ENCODE measurements at places on chromosomes 3 and 15.

- DNase-seq = no peak
Observed at GRCh38 chr3:77267589-77267988, 227.7 kb downstream of the ROBO2 start.

DNA sequence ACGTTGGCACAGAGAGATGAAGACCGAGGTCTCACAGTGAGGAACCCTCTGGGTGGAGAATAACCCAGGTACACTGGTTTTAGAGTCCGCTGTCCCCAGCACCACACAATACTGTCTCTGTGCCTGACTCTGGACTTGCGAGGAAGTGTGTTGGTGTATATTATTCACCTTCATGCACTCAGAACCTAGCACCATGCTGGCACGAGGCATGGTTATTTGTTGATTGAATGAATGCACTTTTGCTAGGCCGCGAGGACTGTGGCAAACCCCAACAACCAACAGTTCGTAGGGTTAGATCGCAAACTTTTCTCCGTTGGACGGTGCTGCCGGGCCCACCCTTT, 484 bp upstream of the C3orf52 start:
- no peak for DNase-seq

DNA sequence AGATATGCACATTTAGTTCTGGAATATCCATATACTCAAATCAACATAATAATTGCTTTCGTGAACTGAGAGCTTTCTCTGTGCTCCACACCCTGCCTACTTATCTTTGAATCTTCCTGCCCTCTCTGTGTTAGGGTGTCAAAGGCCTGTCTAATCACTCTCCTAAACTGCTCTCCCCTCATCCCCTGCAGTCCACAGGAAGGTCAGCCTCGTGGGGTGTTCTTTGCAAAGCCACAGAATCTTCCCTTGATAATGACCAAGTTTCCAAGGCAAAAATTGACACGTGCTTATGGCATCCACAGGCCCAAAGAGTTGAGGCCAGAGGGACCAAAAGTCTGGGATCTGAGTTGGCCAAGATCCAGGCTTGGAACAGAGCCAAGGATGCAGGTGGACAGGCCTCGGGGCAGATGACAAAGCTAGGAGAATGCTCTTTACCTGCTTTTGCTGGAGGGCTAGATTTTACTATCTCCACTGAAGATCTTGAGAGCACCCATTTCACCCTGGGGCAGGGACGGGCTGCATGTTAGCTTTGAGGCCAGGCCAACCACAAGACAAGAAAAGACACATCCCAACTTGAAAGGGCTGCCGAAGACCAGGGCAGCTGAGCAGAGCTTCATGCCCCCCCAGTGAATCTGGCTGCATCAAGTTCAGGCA, 20.4 kb downstream of the BHLHE40 start:
- no peak for DNase-seq

- no peak for DNase-seq
Observed at GRCh38 chr3:38519000-38519399, 22.9 kb downstream of the EXOG start.

DNA sequence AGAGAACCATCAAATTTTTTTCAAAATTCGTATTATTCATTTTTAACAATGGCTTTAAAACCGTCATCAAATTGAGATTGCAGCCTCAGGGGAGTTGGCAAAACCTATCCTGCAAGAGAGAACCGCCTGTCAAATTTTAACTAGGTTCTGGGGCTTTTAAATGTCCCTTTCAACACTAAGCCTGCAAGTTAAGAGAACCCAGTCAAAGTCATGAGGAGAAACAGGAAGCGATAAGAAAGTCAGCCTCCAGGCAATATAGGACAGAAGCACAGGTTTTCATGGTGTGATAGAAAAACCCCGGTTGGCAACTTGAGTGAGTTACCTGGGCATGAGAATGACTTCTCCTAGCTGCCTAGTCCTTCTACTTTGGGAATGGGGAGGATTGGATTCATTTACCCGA, 59.8 kb downstream of the CPNE4 start:
- no peak for DNase-seq

DNA sequence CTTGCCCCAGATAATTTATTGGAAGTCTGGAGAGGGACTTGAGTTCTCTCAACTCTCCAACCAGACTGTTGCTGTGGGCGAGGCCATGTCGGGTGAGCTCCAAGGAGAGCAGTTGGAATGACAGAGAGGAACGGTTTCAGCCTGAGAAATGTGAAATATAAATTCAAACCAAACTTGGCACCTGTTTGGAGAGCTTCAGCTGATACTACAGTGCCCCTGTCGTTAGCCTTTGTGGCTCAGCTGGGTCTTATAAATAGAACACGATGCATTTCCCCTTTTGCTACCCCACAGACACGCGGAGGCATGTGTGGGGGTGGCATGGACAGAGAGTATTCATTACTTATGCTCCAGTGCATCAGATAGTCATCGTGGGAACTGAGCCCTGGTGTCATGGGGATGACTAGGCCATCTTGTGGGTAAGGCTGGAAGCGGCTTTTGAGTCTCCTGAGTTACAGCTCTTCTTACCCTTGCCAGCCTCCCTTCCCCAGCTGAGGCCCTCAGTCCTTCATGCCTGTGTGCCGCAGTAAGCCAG, 15.6 kb downstream of the SMAD3 start:
- DNase-seq = no peak

DNA sequence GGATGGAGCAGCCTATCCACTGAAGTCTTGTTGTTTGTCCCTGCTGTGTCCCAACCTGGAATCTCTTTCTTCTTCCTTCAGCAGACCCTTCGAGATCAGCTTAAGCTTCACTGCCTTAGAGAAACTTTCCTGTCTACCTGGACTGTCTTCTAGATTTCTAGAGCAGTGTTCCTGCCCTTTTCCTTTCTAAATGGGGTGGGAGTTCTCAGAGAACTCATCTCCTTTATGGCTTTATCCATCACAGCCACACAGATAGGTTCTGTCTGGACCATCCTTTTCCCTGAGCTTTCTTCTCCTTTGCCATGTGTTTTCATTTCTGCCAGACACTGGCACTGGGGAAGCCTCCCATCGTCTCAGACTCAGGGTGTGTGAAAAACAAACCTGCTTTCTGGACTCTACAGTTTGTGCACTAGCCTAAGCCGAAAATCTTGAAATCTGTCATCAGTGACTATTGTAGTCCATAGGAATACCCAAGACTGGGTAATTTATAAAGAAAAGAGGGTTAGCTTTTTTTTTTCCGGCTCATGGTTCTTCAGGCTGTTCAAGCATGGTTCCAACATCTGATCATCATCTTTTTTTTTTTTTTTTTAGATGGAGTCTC, 177.5 kb downstream of the PGPEP1L start:
- no peak for DNase-seq

DNA sequence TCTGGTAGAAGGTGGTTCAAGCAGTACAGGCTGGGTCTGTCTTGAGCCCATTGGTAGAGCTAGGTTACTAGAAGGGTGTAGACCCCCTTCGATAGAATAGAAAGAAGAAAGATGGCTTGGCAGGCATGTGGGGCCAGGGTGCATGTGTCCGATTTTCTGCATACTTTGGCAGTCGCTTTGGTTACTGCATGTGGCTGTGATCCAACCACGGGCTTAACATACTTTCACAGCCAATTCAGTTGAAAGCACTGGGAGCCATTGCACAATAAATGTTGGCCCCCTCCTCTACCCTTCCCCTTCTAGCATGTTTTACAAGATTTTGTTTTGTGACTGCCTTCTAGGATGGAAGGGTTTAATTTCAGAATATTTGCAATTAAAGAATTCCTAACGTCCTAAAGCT, 7.2 kb downstream of the ARID3B start:
- no peak for DNase-seq

DNA sequence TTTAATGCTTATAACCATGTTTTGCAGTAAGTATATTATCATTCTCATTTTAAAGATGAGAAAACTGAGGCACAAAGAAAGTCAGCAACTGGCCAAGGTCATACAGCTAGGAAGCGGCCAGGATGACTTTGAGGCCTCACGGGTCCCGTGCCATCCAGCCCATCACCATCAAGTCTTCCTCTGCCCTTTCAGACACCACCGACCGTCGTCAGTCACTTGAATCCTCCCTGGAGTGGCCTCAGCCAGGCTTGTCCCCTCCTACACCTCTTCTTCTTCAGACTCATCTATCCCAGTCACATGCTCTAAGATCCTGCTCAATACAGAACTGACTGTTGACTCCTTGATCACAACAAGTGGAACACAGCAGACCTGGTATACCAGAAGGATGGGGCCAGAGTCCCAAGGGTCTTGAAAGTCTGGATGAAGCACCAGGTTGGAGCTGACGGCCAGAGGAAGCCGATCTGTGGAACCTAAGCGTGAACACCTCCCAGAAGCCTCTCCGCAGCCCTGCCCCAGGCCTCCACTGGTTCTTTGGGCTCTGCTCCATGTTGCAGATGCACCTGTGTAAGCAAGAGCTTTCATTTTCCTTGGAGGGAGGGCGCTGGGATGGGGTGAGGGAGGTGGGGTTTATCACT, 22.1 kb downstream of the ITGA11 start:
- DNase-seq = no peak

DNA sequence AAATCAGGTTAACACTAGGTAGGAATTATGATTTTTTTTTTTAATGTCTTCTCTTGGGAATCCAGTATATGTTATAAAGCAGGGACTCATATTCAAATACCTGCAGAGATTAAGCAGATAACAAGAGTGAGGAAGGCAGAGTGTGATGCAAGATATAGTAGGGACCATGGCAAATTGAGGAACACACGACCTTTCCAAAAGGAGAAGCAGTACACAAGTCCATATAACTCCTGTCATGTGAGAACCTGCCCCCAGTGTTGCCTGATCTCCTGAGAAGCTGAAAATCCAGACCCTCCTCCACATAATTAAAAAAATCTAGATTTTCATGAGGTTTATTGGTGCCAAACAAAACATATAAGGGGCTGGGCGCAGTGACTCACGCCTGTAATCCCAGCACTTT, 3.6 kb downstream of the RFC4 start:
- no peak for DNase-seq

DNA sequence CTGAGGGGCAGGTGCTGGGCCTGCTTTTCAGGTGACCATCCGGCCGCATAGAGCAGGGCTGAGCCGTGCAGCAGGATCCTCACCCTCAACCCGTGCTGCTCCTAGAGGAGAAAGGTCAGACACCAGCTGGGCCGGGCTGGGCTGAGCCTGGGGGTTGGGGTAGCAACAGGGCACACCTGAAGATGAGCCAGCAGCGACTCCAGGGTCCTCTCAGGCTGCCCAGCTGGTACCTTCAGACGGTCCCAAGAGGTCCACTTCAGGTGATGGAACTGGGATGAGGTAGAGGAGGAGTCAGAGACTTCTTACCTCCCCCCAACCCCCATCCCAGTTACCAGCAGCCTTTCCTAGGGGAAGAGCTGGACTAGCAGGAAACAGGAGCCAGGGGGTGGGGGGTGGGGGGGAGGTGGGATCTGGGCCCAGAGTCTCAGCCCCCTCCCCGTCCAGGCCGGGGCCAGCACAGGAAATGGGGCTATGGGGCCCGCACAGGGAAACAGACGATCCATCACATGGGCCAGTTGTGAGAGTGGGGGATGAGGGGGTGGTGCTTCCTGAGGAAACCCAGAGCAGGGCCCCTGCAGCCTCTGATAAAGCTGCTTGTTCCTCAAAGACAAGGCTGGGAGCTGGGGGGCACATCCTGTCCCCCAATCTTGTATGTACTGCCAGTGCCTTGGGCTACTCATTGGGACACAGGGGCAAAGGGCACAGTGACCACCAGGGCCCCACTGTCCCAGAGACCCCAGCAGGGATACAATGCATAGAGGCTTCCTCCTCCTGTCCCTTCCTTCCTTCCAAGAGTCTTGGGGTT, 3.0 kb downstream of the INKA1 start:
- DNase-seq = no peak

DNA sequence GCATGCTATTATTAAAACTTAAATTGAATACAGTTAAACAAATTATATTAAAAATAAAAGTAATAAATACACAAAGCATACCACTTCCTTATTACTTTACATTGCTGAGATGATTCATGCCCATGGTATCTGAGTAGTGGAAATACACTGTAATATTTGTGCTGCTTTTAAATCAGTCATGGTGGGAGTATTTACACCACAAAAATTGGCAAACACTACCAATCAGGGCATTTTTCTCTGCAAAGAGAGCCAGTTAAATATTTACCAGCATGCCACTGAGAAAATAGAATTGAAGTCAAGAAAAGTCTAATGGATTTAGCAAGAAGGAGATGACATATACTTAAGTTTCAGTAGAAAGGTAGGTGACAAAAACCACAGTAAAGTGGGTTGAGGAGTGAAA, 19.6 kb downstream of the PPARG start:
- no peak for DNase-seq

- DNase-seq = no peak
Observed at GRCh38 chr3:34066999-34067398, 268.6 kb downstream of the PDCD6IP start.

DNA sequence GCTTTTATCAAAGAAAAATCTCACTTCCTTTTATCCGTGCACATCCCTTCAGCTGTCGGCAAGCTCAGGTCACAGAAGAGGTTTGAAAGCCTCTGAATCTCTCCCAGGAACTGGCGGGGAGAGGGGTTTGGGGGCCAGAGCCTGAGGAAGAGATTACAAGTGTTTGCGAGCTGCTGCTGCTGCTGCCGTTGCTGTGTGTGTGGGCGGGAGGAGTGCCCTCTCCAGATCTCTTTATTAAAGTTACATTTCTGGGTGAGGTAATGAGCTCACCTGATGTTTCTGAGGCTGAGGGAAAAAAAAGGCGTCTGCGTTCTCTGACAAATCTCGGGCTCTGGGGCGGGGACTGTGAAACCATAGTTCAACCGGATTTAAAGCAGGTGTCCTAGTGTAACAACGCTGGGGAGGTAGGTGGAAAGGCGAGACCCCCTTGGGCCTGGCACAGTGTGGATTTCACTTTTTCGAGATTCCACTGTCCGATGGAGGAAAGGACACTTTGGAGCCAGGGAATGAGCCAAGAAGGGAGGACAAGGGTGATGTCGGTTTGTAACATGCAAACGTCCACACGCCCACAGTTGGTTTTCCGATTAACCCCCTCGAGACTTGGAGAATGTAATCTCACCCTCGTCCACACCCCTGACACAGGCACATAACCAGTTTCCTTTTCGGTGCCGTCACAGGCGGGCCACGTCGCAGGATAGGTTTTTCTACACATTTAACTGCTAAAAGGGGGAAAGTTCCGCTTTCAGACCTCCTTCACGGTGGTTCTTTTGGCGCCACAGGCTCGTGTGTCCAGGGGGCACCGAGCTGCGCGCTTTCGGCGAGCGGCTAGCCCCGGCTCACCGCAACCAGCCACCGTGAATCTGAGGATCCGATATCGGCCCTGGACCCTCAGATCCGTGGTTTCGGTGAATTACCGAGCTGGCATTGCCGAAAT, 2.1 kb downstream of the ALCAM start:
- no peak for DNase-seq

- no peak for DNase-seq
Observed at GRCh38 chr3:17655743-17656142, 86.7 kb downstream of the TBC1D5 start.

DNA sequence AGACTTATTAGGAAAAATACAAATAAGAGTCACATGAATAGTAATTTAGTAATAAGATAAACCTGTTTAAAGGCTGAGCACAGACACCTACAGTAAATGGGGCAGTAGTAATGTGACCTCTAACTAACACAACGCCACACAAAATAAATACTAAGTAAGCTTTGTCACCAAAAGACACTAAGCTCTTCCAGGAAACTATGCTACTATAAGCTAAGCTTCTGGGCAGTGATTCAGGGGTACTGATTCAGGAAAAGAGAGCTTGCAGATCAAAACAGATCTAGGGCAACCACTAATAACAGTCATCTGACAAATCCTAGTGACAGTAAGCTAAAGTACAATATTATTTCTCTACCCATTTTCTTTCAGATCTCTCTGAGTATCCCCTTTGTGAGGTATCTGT, 68.8 kb downstream of the PLOD2 start:
- DNase-seq = no peak

GRCh38 chr3:13851997-13852637, 27.8 kb downstream of the WNT7A start:
- no peak for DNase-seq

- no peak for DNase-seq
Observed at GRCh38 chr15:58348095-58348812, 83.5 kb upstream of the LIPC start.

All from iPS DF 19.7 (cell line).